Dermis microvascular lymphatic vessel endothelial cell (primary cell): ENCODE measurements at places on chromosomes 7 and 10.

GRCh38 chr10:121088524-121088923, 237.4 kb downstream of the WDR11 start:
- DNase-seq = no peak

- DNase-seq = no peak
Observed at GRCh38 chr7:64099656-64100531, 54.7 kb downstream of the ZNF727 start.

DNA sequence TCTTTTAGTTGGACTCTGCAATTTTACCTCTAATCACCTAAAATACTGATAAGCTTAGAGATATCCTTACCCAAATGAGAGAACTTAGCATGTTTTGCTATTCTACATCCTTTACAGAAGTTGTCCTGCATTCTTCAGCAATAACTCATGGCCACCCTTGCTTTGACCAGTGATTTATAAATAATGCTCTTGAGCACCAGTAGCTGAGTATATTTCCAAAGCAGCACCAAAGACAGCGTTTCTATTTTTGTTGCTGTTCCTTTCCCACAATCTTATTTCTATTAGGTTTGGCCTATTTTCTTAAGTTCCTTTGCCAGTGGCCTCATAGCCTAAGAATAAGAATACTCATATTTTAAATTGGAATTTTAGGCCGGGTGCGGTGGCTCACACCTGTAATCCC, 15.0 kb downstream of the ARPC1A start:
- no peak for DNase-seq

DNA sequence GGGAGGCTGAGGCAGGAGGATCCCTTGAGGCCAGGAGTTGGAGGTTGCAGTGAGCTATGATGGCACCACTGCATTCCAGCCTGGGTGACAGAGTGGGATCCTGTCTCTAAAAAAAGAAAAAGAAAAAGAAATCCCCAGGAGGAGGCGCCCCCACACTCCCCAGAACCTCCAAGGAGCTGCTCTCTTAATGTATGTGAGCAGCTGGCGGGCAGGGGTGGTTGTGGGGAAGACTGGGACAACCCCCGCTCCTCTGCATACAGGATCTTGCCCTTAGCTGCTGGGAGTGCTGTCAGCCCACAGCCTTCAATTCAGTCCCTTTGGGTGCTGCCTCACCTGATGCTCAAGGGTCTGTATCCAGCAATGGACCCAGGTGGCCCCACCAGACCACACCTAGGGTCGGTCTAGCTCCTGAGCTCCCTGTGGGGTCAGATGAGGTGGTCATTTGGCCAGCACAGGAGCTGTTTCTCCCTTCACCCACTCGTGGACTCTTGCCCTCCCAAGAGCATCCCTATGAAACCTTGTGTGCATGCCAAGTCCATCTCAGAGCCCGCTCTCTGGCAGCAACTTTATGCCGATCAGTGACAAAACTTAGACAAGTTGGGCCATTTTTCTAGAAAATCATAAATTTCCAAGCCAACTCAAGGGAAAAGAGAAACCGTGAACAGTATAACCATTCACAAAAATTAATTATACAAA, 97.5 kb downstream of the CREM start:
- no peak for DNase-seq

DNA sequence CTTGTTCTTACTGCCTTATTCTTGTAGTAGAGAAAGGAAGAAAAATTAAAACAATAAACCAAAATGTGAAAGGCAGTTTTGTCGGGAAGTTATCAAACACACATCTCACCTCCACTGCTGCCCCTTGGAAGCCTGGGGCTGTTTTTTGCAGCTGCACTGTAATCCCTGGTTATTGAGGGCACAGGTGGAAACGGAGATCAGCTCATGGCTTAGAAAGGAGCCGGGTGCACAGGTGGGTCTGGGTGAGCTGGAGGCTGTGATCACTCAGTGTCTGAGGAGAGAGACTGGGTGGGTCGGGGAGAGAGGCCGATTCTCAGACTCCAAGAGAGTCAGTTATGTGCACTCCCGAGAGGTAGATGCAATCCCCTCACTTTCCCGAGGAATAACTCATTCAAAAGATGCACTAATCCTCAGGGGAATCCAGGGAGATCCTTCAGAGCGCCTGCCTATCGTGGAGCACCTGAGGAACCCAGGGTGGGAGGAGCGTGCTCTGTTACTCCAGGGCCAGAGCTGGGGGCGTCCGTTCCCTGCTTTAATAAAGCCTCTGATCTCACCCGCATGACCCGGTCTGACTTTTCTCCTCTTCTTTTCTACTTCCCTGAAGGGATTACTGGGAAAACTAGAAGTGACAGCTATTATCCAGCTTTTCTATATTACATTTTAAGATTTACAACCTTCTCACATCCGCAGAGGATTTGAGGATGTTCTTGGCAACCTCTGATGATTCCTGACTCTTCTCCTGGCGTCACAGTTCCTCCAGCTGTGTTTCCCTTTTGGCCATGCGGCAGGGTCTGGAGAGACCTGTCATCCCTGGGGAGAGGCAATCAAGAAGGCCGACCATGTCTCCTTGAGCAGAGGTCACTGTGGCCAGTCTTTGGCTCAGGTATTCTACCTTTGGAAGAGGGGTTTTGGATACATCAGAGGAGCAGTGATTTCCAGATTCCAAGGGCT, 82.1 kb downstream of the CAMK1D start:
- no peak for DNase-seq

GRCh38 chr10:130049244-130049643, 61.4 kb downstream of the C10orf143 start:
- DNase-seq = no peak

DNA sequence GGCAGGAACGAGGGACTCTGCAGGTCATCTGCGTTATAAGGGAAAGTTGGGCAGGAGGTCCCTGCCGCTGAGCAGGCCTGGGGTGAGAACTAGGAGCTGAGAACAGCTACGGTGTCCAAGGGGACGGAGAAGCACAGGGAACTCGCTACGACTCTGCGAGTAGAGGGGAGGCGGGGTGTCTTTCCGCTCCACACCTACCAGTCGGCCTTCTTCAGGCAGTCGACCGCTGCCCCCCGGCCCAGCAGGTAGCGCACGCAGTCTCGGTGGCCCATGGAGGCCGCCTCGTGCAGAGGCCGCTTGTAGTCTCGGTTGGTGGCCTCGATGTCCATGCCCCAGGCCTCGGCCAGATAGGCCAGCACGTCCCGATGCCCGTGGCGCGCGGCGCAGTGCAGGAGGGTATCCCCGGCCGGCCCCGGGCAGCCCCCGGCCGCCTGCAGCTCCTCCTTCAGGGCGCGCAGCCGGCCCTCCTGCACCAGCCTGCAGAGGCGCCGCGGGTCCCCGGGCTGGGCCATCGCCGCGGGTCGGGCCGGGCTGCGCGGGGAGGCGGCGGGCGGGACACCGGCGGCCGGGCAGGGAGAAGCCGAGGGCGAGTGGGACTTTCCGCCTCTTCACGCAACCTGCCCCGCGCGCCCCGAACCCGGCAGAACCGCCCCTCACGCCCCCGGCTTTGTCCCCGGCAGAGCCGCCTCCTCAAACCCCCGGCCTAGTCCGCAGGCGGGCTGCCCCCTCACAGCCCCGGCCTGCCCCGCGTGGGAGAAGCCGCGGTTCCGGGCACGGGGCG, 660 bp downstream of the ANKRD16 start:
- peak; percentile 42 for DNase-seq
